ENCODE measurements at places on chromosomes 13 and 19.

DNA sequence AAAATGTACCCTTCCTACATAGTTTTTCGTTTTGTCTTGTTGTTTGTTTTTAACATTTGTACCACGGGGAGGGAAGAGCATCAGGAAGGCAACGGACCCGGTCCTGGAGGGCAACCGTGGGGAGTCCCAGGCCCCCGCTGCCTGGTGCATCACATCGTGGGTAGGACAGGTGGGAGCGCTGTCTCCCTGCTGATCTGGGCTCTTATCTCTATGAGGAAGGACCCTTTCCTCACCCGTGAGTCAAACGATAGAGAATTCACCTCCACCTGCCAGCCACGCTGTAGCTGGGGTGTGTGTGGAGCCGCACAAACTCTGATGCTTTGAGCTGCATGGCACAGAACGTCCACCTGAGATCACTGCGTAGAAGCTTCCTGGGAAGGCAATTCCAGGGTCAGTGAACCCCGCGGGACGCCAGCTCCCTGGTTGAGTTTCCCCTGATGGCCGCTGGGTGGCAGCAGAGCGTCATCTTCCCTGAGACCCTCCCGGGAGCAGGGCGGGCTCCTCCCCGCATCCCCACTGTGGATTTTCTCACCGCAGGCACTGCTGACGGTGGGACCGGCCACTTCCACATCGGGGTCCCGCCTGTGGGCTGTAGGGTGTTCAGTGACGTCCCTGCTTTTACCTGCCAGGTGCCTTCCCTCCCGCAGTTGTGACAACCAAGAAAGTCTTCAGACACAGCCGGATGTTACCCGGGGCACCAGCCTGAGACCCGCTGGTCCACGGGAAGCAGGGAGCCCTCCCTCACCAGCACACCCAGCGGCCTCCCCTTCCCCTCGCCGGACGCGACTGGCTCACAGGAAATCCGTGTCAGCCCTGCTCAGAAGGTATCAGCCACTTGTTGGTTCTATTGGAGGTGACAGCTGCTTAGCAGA lies 54.7 kb downstream of the ZNF787 start:
- peak; percentile 50 for DNase-seq

- no peak for DNase-seq
These were observed 18.1 kb upstream of the GSX1 start for GRCh38 chr13:27774169-27774568.

DNA sequence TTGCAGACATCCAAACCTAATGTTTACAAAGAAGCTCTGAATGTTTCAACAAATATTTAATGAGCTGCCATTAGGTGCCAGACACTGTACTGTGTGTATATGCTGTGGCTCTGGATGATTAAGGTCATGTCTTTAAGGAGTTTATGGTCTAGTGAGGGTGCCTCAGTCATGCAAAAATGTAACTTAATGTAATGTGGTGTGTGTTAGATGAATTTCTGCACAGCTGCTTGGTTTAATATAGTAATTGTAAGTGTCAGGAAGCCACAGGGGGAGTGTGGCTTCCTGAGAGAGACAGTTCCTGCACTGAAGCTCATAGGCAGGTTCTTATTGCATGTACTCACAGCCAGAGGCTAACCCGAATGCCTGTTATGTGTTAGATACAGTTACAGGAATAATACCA lies 43.3 kb downstream of the SPATA13 start:
- no peak for DNase-seq

GRCh38 chr19:16371540-16371986 lies 46.9 kb downstream of the KLF2 start:
- peak; percentile 77 for DNase-seq

DNA sequence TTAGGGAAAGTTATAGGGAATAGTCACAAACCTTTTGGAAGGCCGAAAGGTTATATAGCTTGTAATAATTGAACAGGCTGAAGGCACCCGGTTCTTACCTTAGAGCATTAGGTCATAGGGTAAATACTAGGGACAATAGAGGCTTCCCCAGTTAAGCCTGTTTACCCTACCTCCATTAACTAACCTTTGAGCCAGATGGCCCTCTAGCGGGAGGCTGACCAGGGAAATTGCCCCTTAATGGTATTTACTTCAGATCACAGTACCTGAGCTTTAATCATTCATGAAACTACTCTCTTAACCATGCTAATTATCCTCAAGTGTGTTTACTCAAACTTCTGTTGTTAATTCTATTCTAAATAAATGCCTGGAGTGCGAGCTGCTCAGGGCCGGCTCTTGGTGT lies 20.4 kb upstream of the ZNF83 start:
- no peak for DNase-seq

DNA sequence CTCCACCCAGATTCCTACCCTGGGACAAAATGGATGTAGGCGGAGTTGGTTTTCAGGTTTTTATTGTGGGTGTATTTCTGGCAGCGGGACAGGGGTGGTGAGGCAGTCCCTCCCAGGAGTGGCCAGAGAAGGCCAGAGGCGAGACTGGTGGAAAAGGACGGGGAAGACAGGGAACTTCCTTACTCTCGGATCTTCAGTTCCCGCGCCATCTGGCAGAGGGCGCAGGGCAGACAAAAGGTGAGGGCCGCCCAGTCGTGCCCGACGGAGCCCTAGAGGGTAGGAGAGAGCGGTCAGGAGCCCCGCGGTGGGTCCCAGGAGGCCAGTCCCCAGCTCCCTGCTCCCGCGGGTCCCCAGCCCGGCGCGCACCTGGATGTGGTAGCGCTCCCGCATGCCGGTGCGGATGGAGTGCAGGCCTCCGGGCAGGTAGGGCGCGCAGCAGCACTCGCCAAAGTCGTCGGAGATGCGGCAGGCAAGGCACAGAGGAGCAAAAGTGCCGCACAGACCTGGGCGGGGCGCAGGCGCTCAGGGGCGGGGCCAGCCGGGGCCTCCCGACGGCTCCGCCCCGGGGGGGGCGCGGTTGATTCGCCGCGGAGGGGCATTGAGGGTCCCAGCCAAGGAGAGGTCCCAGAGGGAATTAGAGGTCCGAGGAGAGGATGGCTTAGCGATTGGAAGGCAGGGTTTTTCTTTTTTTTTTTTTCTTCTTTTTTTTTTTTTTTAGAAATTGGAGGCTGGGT lies 3.0 kb downstream of the CNFN start:
- DNase-seq, result peak; percentile 46

DNA sequence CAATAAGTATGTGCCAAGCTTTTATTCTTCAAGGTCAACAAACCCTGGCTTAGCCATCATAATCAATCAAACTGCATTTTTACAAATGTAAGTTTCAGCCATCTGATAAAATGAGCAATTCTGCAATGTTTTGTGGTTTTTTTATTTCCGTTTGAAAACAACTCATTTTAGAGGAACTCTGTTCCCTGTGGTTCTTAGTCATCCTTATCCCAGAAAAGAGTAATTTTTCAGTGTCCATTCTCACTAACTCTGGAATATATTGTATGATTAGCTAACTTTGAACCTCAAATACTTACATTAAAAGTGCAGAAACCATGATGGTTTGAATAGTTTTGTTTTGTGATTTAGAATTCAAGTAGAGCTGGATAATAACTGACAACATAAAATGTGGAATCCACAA lies 87.6 kb downstream of the IRS2 start:
- DNase-seq, result no peak

GRCh38 chr13:80873589-80873988 lies 532.7 kb upstream of the SPRY2 start:
- peak; percentile 5 for DNase-seq

- DNase-seq, result no peak
These were observed 44.4 kb upstream of the ZNF91 start for GRCh38 chr19:23439623-23440022.

- DNase-seq, result no peak
These were observed 9.7 kb downstream of the INAFM1 start for GRCh38 chr19:47284324-47284899.

DNA sequence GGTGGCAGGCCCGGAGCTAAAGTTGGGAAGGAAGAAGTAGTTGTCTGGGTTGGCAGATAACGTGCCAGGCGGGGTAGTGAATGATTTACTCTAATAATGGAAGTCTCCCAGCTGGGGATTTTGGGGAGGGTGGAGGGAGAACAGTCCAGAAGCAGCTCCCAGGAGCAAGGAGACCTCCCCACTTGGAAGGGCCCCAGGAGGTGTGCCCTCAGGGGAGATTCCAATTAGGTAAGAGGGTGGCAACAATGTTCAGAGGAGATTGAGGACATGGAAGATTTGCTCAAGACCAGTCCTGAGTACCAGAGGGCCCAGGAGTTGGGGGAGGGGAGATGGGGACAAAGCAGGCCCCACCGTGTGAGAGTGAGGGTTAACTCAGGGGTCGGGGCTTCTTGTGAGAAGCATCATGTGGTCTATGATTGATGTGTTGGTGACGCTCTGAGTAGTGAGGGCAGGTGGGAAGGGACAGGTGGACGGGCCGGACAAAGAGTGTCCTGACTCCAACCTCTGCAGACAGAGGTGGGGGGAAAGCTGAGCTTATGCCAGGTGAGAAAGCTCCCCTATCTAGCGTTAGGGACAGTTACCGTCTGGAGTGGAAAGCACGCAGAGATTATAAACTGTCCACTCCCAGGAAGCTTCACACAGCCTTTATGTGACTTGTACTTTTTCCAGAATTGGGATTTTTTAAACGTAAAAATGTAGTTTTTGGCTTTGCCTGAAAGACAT lies 3.5 kb downstream of the SPINT2 start:
- no peak for DNase-seq

- no peak for DNase-seq
These were observed 276.4 kb upstream of the EDNRB start for GRCh38 chr13:78194904-78195639.

Data from activated CD8-positive, alpha-beta memory T cell treated with anti-CD3 and anti-CD28 coated beads for 1 hour (primary cell).